ENCODE measurements at places on chromosomes 16 and 17.

DNA sequence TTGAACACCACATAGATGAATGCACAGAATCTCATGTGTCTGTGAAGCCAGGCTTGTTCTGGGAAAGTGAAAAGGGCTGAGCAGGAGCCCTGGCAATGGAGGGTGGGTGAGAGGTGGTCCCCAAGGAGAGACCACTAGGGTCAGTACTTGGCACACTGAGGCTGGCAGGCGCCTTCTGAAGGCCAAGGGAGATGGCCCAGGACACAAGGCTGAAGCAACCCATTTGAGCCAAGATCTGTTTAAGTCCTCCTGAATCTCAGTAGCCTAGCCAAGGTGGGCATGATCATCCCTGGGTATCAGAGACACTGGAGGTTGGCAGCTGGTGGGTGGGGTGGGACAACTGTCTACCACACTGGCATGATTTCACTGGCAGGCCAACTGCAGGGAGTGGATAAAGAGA lies 1741.2 kb downstream of the TP53TG3F start:
- DNase-seq, result no peak

- DNase-seq, result no peak
These were observed 30.0 kb downstream of the APPBP2 start for GRCh38 chr17:60496041-60496440.

DNA sequence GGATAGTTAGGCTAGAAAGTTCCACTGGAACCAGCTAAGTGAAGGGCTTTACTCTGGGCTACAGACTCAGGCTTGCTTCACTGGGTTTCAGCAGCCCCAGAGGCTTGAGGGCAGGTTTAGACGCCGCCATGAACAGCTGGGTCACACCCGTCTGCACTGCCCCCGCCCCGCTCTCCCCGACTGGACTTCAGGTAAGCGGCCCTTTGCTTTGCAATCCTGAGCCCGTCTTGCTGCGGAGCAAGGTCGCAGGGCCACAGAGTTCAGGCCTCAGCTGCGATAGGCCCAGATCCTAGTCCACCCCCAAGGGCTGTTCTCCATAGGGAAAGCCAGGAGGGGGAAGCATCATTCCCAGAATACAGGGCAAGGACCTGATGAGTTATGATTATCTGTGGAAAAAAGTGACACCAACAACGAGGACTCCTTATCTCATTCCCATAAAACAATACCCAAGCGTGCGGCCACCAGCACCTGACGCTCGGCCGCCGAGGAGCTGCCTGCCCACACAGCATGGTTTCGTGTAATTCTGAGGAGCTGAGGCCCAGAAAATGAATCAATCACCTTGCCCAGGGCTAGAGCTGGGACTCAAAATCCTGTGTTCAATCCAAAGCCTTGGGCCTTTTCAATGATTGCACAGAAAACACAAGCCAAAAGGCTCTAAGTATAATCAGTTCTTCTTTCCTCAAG lies 20.4 kb downstream of the MEAK7 start:
- no peak for DNase-seq

DNA sequence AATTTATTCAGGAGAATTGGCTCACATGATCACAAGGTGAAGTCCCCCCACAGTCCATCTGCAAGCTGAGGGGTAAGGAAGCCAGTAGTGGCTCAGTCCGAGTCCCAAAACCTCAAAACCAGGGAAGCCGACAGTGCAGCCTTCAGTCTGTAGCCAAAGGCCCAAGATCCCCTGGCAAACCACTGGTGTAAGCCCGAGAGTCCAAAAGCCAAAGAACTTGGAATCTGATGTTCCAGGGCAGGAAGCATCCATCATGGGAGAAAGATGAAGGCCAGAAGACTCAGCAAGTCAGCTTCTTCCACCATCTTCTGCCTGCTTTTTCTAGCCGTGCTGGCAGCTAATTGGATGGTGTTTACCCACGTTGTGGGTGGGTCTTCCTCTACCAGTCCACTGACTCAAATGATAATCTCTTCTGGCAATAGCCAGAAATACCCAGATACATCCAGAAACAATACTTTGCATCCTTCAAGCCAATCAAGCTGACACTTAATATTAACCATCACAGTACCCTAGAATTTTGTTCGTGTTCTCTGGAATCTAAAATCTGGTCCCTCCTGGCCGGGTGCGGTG lies 40.4 kb downstream of the TMEM114 start:
- no peak for DNase-seq

DNA sequence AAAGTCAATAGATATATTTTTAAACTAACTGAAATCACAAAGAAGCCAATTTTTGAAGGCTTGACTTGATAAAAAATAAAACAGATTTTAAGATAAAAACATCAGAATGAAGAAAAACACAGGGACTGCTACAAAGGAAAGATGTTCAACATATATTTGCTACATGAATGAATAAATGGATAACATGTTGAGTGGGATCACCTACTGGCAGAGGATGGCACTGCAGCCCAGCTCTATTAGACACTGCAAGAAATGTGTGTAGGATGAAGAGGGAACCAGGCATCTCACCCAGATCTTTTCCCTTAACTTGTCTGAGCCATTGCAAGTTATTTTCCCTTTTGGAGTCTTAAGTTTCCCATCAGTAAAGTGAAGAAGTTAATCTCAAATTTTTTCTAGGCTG lies 4.2 kb downstream of the AIPL1 start:
- no peak for DNase-seq

- peak; percentile 91 for DNase-seq
These were observed 7.4 kb downstream of the PRCD start for GRCh38 chr17:76547183-76547641.

GRCh38 chr16:35510701-35511100 lies 2051.3 kb downstream of the TP53TG3F start:
- no peak for DNase-seq

All from OCI-LY7 (cell line).